ENCODE measurements at places on chromosomes 3 and 15.

DNA sequence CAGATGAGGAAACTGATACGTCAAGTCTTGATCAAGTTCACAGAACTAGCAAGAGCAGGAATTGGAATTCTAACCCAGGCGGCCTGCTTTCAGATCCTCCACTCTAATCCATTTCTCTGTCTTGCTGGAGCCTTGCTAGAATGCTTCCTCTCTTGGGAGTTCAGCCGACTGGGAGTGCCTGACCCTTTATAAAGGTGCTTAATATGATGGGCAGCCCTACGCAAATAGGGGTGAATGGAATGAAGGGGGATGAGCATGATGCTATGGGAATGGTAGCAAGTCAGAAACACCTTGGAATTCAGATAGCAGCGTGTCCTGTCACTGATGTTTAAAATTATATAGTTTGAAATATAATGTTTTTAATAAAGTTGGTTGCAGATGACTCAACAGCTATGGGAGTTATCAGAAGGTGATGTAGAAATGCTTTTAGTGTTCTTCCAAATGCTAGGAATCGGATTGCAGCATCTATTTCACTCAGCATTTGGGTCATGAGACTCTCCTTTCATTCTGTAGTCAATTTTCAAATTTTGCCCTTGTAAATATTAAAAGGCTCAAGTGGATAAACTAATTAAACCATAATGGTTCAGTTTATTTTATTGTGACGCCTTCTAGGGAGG lies 150.7 kb downstream of the FNDC3B start:
- DNase-seq, result no peak

DNA sequence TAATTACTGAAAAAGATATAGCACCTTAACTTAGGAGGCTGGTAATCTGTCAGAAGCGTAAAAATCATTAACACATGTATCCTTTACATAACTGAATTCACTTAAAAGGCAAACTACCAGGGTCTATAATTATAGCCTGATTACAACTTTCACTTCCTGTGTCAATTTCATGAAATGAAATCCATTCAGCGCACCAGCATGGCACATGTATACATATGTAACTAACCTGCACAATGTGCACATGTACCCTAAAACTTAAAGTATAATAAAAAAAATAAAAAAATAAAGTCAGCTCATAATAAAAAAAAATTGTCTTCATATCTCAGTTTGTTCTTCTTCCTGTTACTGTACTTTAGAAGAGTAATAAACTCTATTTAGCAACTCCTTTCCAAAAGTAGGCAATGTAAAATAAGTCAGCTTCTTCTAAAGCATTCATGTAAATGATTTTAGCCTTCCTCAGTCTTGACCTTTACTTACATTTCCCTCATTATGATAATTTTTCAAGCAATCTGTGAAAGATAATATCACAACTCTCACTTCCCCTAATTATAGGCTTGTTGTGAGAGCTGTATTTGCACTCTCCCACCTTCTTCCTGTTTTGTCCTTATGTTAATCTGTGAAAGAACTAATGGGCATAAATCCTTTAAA lies 50.1 kb downstream of the KBTBD8 start:
- no peak for DNase-seq

GRCh38 chr3:33962396-33962795 lies 164.0 kb downstream of the PDCD6IP start:
- no peak for DNase-seq

DNA sequence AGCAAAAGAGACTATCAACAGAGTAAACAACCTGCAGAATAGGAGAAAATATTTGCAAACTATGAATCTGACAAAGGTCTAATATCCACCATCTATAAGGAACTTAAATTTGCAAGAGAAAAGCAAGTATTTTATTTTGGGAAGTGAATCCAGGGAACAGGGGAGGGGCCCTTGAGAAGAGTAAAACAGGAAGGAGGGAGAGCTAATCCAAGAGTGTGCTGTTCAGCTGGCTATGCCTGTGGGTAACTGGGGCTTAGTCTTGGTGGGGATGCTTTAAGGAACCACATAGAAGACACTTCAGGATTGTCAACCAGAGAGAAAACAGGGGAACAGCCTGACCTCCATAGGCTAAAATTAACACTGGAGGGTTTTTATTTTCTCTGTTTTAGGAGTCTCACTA lies 3.9 kb upstream of the HHLA2 start:
- DNase-seq, result no peak
